ENCODE measurements at places on chromosomes 4 and X.

DNA sequence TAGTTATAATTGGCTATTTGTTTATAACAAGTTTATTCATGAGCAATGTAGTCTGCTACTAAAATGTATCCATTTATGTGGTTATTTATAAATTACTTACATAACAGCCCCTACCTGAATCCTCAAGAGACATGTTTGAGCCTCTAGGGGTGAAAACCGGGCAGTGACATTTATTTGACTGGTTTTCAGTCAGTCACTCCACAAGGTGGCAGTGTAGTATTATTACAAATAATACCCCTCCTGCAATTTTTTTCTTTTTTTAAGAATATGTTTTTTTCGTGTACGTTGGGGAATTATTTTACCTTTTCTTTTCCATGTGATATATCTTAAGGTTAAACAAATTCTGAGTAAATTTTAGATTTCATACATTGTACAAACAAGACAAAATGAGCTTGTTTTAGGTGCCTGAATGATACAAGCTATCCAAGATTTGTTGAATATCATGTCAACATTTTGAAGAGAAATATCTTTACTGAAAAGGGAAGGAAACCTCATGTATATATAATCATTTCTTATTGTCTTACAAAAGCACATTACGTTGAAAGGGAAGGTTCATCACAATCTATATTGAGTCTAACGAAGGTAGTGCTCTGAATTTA is 598.7 kb upstream of the TECRL start:
- DNase-seq: peak; percentile 63

DNA sequence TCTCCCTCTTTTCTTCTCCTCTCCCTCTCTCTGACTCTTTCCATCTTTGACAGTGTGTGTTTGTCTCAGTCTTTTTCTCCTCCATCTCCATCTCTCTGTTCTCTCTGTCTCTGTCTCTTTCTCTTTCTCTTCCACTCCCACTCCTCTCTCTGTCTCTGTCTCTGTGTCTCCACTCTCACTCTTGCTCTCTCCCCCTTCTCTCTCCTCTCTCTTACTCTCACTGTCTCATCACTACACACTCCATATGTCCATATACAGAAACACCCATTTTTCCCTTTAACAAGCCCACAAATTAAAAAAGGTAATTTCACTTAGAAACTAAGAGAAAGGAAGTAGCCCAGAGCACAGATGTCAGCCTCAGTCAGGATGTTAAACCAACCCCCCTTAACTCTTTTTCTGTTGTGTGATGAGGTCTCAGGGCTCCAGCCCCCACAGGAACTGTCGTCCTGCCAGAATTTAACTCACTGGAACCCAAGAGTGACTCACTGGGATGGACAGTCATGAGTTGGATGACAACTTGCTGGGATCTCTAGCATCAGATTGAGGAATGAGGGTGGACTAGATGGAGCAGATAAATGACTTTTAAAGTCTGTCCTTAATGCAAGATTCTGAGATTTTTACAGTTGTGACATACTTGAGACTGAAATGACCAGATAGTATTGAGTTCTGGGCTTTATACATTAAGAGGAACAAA is 27.5 kb downstream of the OTUD6A start:
- DNase-seq: no peak

GRCh38 chrX:31165241-31166035 is 93.6 kb upstream of the FTHL17 start:
- DNase-seq: no peak

GRCh38 chr4:42454755-42455420 is 57.6 kb downstream of the SHISA3 start:
- no peak for DNase-seq

All from D341Med (cell line).